Esophagus muscularis mucosa (tissue), 4 donors: ENCODE measurements at places on chromosomes 16 and 17. TPM values are rescaled to one million over a fixed set of nuclear protein-coding genes. Genes with fewer than 3 reads are reported as not detected.

DNA sequence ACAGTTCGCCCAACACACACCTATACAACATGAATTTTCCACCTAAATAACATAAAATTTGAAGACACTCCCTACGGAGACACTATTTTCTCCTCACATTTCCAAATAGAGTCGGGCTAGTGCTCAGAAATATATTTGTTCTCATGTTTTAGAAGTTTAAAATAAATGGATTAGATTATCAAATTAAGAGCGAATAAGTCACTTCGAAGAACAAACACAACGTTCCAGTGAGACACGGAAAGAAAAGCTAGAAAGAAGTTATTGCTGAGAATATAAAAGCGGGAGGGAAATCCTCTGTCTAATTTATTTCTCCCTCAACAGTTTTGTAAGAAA lies 2.0 kb upstream of the HS3ST3B1 start:
- peaks cover 100% of the 10 kb centered on the region for H3K27me3 ChIP-seq
- no peaks in the 10 kb centered on the region for H3K36me3 ChIP-seq
- H3K4me1 ChIP-seq: peaks cover 75% of the 10 kb centered on the region
- peak overlapping the region; percentile 82 for H3K27ac ChIP-seq
- peak overlapping the region; percentile 60 for H3K4me3 ChIP-seq

- no peak for DNase-seq
- H3K36me3 ChIP-seq: peaks cover 4% of the 10 kb centered on the region
These were observed 13.1 kb downstream of the FMNL1 start for GRCh38 chr17:45234641-45235415.

DNA sequence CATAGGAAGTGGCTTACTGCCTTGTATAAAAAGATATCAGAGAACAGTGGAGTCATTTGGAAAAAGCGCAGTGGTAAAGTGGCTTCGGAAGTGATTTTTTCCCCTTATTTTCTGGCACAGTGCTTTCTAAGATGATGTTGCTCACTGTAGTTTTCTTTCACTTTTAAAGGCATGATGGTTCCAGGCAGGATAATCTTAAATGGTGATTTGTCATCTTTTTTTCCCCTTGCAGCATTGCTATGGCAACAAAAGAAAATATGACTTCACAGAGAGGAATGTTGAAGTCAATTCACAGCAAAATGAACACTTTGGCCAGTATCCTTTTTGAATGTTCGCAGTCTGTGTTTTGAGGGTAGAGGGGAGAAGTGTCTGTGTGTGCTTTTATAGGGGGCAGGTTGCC lies 42.5 kb downstream of the GOSR1 start:
- H3K36me3 ChIP-seq: peaks cover 72% of the 10 kb centered on the region
- no peak overlapping the region for H3K4me3 ChIP-seq
- peaks cover 19% of the 10 kb centered on the region for H3K4me1 ChIP-seq
- peak overlapping the region; percentile 54 for H3K27ac ChIP-seq

- H3K36me3 ChIP-seq: peaks cover 4% of the 10 kb centered on the region
- DNase-seq: peak; percentile 89
- H3K27ac ChIP-seq: no peak overlapping the region
- no peaks in the 10 kb centered on the region for H3K4me1 ChIP-seq
These were observed 121.9 kb downstream of the CDYL2 start for GRCh38 chr16:80682421-80683070.

- H3K4me3 ChIP-seq: no peak overlapping the region
- H3K27ac ChIP-seq: no peak overlapping the region
- DNase-seq: no peak
- H3K27me3 ChIP-seq: peaks cover 4% of the 10 kb centered on the region
- H3K4me1 ChIP-seq: peaks cover 29% of the 10 kb centered on the region
These were observed 12.1 kb downstream of the TTLL6 start for GRCh38 chr17:48804936-48805411.

GRCh38 chr16:2081201-2082084 lies 33.7 kb downstream of the TSC2 start:
- no peak overlapping the region for H3K4me3 ChIP-seq
- peaks cover 97% of the 10 kb centered on the region for H3K36me3 ChIP-seq
- no peaks in the 10 kb centered on the region for H3K27me3 ChIP-seq
- DNase-seq: no peak
- H3K27ac ChIP-seq: peak overlapping the region; percentile 28

DNA sequence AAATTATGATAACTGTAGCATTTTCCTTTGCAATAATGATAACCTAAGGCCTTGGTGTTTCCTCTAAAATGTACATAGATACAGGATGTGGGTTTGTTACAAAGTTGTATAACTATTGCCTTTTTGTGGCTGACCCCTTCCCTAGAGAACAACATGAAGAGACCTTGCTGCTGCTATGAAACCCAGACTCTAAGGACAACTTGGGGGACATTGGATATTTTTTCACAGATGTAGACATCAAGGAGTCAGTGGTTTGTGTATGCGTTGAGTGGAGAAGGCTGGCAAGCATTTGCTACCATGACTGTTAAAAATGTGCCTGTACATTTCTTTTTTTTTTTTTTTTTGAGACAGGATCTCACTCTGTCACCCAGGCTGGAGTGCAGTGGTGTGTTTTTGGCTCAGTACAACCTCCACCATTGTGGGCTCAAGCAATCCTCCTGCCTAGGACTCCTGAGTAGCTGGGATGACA lies 12.3 kb downstream of the HMOX2 start:
- H3K27me3 ChIP-seq: no peaks in the 10 kb centered on the region
- peaks cover 19% of the 10 kb centered on the region for H3K4me1 ChIP-seq
- no peak overlapping the region for H3K27ac ChIP-seq
- H3K36me3 ChIP-seq: peaks cover 52% of the 10 kb centered on the region

- H3K36me3 ChIP-seq: no peaks in the 10 kb centered on the region
- no peak overlapping the region for H3K4me3 ChIP-seq
- no peaks in the 10 kb centered on the region for H3K4me1 ChIP-seq
These were observed 187.7 kb downstream of the MAF start for GRCh38 chr16:79412783-79413225.

DNA sequence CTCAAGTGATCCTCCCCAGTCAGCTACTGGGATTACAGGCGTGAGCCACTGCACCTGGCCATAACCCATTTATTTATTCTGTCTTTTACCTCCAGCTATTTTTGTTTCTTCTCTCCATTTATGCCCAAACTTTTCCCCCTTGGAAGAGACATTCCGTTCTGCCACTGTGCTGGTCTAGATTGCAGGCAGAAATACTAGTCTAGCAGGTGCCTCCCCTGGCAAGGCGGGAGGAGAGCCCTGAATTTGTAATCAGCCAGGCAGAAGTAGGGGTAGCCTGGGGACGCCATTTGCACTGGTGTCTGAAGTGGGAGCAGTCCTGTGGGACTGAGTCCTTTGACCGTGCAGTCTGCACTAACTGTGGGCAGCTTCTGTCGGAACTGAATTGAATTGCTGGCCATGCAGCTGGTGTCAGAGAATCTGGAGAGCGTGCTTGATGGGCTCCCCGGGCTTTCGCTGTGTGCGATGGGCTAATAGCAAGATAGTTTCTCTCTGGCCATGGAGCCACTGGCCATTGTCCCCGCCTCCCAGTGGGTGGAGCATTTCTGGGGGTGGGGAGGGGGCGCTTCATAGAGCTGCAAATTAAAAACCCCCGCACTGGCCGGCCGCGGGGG lies 31.5 kb upstream of the LITAF start:
- no peak for DNase-seq
- no peaks in the 10 kb centered on the region for H3K4me1 ChIP-seq
- no peaks in the 10 kb centered on the region for H3K36me3 ChIP-seq
- H3K27me3 ChIP-seq: no peaks in the 10 kb centered on the region

DNA sequence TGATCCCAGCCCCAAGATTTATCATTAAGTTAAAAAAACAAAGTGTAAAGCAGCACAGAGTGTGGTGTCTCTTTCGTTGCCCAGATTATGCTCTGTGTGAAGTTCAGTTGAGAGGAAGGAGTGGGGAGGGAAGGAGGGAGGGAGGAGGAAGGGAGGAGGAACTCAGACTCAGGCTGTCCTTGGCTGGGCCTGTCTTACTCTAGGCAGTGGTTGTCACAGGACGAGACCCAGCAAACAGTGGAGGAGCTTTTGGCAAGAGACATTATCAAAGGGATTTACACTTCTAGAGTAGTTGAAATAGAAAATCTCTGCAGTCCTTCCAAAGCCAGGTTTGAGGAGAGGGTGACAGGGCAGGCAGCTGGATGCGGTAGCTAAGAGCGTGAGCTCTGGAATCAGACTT lies 27.8 kb downstream of the KNOP1 start:
- H3K4me3 ChIP-seq: no peak overlapping the region
- peaks cover 65% of the 10 kb centered on the region for H3K36me3 ChIP-seq
- no peaks in the 10 kb centered on the region for H3K27me3 ChIP-seq
- peak overlapping the region; percentile 47 for H3K27ac ChIP-seq
- no peak for DNase-seq

DNA sequence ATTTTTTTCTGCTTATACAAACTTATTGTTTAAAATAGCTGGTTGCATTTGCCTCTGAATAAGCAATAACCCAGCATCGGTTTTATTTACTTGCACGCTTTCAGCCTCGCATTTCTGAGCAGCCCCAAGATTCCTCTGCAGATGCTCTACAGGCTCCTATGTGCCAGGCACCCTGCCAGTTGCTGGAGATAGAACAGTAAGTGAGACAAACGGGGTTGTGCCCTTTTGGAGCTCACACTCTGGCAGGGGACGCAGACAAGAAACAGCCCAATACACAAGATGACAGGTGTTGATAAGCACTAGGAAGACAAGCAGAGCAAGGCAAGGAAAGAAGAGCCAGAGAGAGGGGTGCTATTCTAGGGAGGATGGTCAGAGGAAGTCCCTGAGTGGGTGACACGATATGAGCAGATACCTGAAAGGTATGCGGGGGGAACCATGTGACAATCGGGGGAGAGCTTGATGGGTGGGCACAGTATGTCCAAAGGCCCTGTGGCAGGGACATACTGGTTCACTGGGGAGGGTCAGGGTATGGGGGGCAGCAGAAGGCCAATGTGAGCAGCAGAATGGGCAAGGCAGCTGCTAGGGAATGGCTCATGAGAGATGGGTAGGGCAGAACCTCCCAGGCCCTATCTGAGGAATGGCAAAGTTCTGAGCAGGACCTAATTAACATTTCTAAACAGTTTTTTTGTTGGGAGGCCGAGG lies 18.7 kb upstream of the ADORA2B start:
- DNase-seq: no peak
- no peaks in the 10 kb centered on the region for H3K27me3 ChIP-seq
- H3K27ac ChIP-seq: no peak overlapping the region
- H3K4me1 ChIP-seq: no peaks in the 10 kb centered on the region

NPTX1 gene
- 3.3 TPM for total RNA-seq

RHBDL3 gene
- total RNA-seq: 0.83 TPM
